ENCODE measurements at places on chromosomes 3 and 15.

GRCh38 chr3:135169651-135170050, 374.6 kb downstream of the EPHB1 start:
- DNase-seq: no peak

GRCh38 chr3:178193846-178194245, 342.4 kb upstream of the KCNMB2 start:
- no peak for DNase-seq

- no peak for DNase-seq
Measured at GRCh38 chr15:67869701-67870100, 29.9 kb upstream of the RNU6-1 start.

DNA sequence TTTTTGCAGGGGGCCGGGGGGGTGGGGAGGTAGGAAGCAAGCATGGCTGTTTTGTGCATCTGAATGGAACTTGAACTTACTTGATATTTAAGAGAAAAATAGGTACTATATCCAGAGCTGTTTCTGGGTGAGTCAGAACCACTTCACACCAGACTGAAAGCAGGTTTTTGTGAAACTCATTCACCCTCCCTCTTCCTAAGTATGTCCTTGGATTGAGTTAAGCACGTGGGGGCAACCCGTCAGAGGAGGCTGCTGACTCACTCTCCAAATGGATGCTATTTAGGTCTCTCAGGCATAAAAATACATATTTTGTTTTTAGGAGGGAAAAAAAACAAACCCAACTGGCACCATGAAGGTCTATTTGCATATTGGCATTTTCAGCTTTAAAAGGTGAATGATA, 270.3 kb downstream of the RYR3 start:
- DNase-seq: no peak

GRCh38 chr3:72160351-72160750, 375.4 kb upstream of the PROK2 start:
- no peak for DNase-seq

DNA sequence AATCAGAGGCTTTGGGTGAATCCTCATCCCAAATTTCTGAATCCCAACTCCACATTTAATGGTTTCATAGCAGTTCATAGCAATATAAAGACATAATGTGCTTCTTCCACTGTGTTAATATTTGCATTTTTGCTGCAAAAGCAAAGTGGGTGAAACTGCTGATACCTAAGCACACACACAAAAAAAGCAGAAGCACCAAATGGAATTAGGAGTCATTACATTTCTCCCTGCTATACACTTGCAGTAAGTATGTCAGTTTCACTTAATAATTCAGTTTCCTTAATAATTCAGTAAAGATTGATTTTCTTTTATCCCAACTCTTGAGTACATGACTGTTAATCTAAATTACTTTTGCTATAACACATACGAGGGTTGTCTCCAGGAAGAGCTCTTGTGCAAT, 48.9 kb upstream of the ALCAM start:
- no peak for DNase-seq

DNA sequence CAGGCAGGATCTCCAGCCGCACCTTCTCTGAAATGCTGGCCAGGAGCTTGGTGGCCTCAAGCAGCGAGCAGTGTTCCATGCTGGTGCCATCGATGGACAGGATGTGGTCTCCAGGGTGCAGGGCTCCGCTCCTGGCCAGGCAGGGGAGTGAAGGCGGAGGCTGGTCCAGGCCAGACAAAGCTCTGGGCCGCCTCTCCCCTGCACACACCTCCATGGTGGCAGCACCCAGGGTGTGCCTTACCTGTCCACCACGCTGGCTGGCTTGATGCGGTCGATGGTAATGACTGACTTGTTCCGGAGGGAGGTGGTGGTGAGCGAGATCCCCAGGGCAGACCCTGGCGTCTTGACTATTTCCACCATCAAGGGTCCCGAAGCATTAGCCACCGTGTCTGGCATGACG, 20.0 kb downstream of the GRIP2 start:
- no peak for DNase-seq

- DNase-seq: peak; percentile 8
Measured at GRCh38 chr3:179558742-179559364, 3.9 kb upstream of the ACTL6A start.

DNA sequence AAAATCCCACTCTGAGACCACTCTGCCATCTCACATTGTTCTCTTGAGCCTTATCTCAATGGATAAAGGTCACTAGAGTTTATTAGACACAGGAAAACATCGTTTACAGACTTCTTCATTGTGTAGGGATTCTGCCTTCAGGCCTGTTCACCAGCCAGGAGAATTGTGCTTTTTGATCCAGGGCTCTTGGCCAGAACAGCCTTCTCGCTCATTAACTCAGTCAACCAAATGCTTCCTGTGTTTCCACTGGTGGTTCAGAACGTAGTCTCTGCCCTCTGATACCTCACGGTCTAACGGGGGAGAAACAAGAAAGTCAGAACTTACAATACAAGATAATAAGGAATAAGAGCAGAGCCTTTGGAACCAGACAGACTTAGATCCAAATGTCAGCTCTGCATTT, 54.2 kb upstream of the TSEN2 start:
- DNase-seq: no peak

- no peak for DNase-seq
Measured at GRCh38 chr3:72628065-72628464, 220.2 kb downstream of the SHQ1 start.

GRCh38 chr15:29270976-29271375, 1.4 kb upstream of the NSMCE3 start:
- DNase-seq: no peak

DNA sequence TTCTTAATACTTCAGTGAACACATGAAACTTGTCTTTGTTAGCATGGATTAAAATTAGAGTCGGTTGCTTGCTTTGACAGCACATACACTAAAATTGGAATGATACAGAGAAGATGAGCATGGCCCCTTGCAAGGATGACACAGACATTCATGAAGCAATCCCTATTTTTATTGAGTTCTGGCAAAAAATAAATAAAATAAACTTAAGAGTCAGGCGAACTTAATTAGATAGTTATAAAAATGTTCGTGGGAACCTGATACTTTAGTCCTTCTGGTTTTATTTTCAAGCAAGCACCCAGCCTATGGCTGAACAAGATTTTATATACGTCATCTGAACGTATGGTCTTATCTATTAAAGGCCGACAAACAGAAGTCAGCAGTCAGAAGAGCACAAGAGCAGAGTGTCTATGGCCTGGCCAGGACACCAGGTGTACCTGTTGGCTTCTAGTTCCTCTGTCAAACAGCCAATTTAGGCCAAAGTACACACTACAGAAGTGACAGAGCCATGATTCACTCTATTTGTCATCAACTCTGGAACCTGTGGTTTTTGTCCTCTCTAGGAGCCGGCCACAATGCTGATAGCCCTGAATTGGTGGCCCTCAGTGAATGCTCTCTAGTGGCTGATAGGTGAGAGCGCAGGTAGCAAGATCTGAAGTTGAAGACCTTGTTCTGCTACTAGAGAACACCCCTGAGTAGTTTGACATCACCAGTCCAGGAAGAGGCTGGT, 64.3 kb downstream of the LEO1 start:
- peak; percentile 8 for DNase-seq
